MCF 10A (cell line): ENCODE measurements at places on chromosomes 5 and 9. TPM values are rescaled to one million over a fixed set of nuclear protein-coding genes. Genes with fewer than 3 reads are reported as not detected.

DNA sequence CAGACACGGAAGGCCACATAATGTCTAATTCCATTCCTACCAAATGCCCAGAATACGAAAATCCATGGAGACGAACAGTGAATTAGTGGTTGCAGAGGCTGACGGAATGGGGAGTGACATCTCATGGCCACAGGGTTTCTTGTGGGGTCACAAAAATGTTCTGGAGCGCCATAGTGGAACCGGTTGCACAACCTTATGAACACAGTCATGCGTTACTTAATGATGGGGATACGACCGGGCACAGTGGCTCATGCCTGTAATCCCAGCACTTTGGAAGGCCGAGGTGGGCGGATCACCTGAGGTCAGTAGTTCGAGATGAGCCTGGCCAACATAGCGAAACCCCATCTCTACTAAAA lies 26.0 kb upstream of the TTLL11 start:
- DNase-seq: no peak

DNA sequence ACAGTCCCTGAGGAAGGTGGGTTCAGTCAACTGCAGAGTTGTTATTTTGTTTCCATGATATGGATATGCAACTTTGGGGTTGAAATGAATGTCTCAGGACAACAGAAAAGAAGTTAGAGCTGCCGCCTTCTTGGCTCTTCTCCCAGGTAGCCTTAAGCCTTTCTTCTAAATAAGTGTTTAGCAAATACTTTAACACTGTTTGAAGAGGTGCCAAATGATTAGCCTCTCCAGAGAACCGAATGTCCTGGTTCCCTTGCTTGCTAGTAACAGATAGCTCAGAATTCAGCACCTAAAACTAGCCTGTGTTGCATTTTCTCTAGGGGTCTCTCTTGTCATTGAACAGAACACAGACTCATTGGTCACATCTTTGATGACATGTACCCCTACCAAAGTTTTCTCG lies 127.7 kb upstream of the PIK3R1 start:
- DNase-seq: peak; percentile 13

DNA sequence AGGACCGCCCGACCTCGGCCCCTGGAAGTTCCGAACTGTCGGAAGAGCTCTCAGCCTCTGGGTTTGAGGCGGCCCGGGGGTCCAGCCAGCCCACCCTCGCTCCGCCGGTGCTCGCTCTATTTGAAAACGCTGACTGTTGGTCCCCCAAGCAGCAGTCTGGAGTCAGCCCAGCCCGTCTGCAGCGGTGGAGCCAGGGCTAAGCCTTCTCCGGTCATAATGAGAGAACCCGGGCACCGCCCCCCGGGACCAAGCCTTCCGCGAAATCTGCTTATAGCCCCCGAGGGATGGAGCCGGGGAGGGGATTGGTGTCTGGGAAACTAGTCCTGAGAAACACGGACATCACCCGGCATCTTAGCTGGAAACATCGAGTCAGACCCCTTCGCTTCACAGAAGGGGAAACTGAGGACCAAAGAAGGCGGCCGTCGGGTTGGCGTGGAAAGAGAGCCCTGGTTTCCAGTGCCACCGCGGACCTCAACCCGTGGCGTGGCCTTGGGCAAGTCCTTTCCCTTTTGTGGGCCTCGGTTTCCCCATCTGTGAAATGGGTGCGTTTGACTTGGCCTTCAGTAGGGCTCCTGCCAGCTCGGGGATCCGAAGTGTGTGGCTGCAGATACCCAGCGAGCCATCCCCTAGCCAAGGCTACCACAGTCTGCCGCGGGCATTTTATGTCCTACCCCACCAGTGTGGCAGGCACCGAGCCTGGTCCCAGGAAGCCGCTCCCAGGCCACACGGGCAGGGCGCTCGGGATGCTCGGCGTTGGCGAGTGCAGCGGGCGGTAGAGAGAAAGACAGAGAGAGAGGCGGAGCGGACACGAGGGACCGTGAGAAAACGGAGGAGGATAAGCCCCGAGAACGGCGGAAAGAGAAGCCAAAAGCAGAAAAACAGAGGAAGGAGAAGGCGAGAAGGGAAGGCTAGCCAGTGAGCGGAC lies 857 bp downstream of the ADAM19 start:
- DNase-seq: peak; percentile 36

- DNase-seq: peak; percentile 65
Measured at GRCh38 chr5:120055858-120056257, 408.2 kb upstream of the PRR16 start.

PSD2 gene
- total RNA-seq: not detected in 2 replicates

RASEF gene
- 6.9 and 7.5 TPM in 2 replicates for total RNA-seq

CATSPER3 gene
- total RNA-seq: 0.91 and 1.9 TPM in 2 replicates
